Stomach (tissue), 19 donors: ENCODE measurements at places on chromosomes 6 and 20. TPM values are rescaled to one million over a fixed set of nuclear protein-coding genes. Genes with fewer than 3 reads are reported as not detected.

DNA sequence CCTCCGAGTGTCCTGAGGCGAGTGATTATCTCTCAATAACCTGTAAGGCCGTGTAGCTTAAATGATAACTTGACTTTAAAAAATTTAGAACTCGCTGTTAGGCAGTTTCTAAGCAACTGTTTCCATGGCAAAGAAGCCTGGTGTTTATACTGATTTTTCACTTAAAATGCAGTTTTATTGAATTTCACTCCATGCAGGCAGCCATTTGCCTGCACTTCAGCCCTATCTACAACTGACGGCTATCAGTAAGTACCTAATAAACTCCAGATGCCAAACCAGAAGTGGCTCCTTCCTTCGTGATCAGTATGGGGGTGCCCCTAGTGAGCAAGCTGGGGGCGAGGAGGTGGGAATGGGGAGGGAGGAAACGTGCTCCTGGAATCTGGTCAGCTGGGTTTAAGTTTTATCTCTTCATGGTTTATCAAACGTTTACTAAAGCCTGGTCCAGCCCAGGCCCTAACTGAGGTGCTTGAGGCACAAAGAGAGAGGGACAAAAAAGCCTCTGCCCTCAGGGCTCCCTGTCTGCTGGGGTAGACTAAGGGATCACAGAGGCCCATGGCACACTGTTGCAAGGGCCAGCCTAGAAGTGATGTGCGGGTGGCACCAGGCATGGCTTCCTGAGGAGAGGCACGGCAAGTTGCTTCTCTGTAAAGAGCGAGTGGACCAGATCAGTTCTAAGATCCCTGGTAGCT, 45.5 kb downstream of the TTI1 start:
- H3K4me1 ChIP-seq: peaks cover 33% of the 10 kb centered on the region
- no peaks in the 10 kb centered on the region for H3K27me3 ChIP-seq
- no peak overlapping the region for H3K4me3 ChIP-seq
- H3K27ac ChIP-seq: peak overlapping the region; percentile 1
- peak; percentile 46 for DNase-seq

DNA sequence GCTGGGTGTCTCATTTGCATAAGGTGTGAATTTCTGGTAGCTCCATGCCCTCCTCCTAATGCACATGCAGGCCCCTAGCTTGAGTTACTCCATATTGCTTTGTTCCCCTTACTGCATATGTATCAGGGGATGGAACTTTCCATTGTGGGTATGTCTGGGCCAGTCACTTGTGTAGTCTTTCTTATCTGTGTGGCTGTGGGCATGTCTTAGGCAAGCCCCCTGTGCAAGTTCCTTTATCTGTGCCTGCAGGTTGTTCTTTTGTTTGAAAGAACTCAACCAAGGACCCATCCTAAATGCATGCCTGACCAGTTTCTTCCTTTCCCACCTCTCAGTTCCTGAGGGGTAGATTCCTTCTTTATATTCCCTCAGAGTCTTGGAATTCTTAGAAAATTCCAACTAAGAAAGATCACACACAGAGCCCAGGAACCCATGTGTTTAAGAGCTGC, 23.6 kb downstream of the MBOAT1 start:
- H3K27me3 ChIP-seq: no peaks in the 10 kb centered on the region
- H3K4me1 ChIP-seq: peaks cover 34% of the 10 kb centered on the region
- DNase-seq: no peak
- H3K27ac ChIP-seq: no peak overlapping the region

DNA sequence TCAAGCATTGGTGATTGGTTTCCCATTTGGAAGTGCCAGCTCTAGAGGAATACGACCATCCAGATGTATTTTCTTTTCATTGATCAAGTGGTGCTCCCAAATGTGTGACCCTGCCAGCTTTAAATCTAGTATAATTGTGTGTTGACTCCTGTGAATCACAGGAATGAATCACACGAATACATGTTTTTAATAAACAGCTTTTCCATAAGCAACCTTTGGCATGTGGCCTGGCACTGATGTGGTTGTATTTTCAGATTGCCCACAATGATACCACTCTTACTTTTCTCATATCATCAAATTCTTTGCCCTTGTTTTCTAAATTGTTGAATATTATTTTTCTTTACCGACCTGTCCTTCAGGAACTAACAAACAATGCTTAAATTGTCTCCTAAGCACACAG, 367 bp downstream of the GSTA3 start:
- no peaks in the 10 kb centered on the region for H3K4me1 ChIP-seq
- no peaks in the 10 kb centered on the region for H3K36me3 ChIP-seq
- H3K27ac ChIP-seq: no peak overlapping the region
- H3K4me3 ChIP-seq: no peak overlapping the region

- peaks cover 25% of the 10 kb centered on the region for H3K4me1 ChIP-seq
- DNase-seq: no peak
- H3K27ac ChIP-seq: peak overlapping the region; percentile 85
These were observed 70.9 kb downstream of the SCAND1 start for GRCh38 chr20:35883336-35883777.

DNA sequence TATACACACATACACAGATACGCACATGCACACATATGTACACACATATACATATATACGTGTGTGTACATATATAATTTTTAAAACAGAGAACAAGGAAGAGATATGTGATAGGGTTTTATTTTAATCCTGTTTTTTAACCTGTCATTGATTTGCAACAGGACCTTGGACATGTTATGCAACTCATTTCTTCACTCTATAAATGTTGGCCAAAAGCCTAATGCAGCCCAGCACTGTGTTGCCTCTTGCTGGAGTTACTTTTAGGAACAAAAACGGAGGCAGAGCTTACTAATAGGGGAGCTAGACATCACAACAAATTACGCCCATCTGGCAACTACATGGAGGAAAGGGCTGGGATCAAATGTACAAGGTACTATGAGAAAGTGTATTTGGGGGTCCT, 179.9 kb upstream of the TAB2 start:
- peaks cover 23% of the 10 kb centered on the region for H3K4me1 ChIP-seq
- no peaks in the 10 kb centered on the region for H3K27me3 ChIP-seq
- H3K4me3 ChIP-seq: no peak overlapping the region
- no peaks in the 10 kb centered on the region for H3K36me3 ChIP-seq
- no peak for DNase-seq

- H3K36me3 ChIP-seq: no peaks in the 10 kb centered on the region
- no peak for DNase-seq
- no peaks in the 10 kb centered on the region for H3K27me3 ChIP-seq
- H3K27ac ChIP-seq: no peak overlapping the region
These were observed 289.1 kb upstream of the MANEA start for GRCh38 chr6:95288251-95288650.

GRCh38 chr6:28239636-28240035, 12.4 kb downstream of the ZKSCAN4 start:
- H3K4me3 ChIP-seq: no peak overlapping the region
- DNase-seq: no peak
- peaks cover 29% of the 10 kb centered on the region for H3K36me3 ChIP-seq
- H3K27ac ChIP-seq: no peak overlapping the region
- no peaks in the 10 kb centered on the region for H3K27me3 ChIP-seq

GRCh38 chr6:52503851-52504781, 72.7 kb downstream of the TRAM2 start:
- H3K27ac ChIP-seq: peak overlapping the region; percentile 80
- H3K36me3 ChIP-seq: peaks cover 62% of the 10 kb centered on the region
- DNase-seq: peak; percentile 98
- H3K27me3 ChIP-seq: no peaks in the 10 kb centered on the region
- H3K4me1 ChIP-seq: peaks cover 52% of the 10 kb centered on the region

GRCh38 chr20:23605867-23606651, at the start of gene CST9:
TSS of gene CST9 (minus strand) at chr20:23605917. CDS start at chr20:23605864, 53 bp downstream.
- peaks cover 10% of the 10 kb centered on the region for H3K4me1 ChIP-seq
- no peaks in the 10 kb centered on the region for H3K27me3 ChIP-seq
- no peak within 1 kb of the TSS for H3K27ac ChIP-seq
- no peak within 1 kb of the TSS for H3K4me3 ChIP-seq
- no peaks in the 10 kb centered on the region for H3K36me3 ChIP-seq

DNA sequence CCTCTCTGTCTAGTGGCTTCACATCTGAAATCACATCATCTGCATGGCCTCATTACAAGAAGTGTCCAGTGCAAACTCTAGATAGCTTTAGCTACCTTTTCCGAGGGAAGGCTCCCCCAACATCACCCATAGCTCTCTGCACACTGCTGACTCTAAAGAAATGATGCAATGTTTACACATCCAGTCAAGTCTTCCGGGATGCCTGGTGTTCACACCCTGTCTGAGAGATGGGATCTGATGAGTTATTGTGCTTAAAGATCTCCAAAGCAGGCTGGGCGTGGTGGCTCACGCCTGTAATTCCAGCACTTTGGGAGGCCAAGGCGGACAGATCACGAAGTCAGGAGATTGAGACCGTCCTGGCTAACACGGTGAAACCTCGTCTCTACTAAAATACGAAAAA, 404.6 kb upstream of the IRAK1BP1 start:
- no peak for DNase-seq
- no peak overlapping the region for H3K4me3 ChIP-seq
- H3K36me3 ChIP-seq: no peaks in the 10 kb centered on the region
- H3K4me1 ChIP-seq: no peaks in the 10 kb centered on the region
- H3K27ac ChIP-seq: no peak overlapping the region

- peak overlapping the region; percentile 55 for H3K27ac ChIP-seq
- H3K4me3 ChIP-seq: no peak overlapping the region
- H3K36me3 ChIP-seq: peaks cover 18% of the 10 kb centered on the region
These were observed 22.8 kb downstream of the SRSF3 start for GRCh38 chr6:36616893-36617521.

GRCh38 chr20:25287631-25288290, 39.9 kb downstream of the PYGB start:
- peaks cover 100% of the 10 kb centered on the region for H3K36me3 ChIP-seq
- H3K27me3 ChIP-seq: no peaks in the 10 kb centered on the region
- H3K4me3 ChIP-seq: no peak overlapping the region
- DNase-seq: no peak
- H3K4me1 ChIP-seq: no peaks in the 10 kb centered on the region
- H3K27ac ChIP-seq: no peak overlapping the region

DNA sequence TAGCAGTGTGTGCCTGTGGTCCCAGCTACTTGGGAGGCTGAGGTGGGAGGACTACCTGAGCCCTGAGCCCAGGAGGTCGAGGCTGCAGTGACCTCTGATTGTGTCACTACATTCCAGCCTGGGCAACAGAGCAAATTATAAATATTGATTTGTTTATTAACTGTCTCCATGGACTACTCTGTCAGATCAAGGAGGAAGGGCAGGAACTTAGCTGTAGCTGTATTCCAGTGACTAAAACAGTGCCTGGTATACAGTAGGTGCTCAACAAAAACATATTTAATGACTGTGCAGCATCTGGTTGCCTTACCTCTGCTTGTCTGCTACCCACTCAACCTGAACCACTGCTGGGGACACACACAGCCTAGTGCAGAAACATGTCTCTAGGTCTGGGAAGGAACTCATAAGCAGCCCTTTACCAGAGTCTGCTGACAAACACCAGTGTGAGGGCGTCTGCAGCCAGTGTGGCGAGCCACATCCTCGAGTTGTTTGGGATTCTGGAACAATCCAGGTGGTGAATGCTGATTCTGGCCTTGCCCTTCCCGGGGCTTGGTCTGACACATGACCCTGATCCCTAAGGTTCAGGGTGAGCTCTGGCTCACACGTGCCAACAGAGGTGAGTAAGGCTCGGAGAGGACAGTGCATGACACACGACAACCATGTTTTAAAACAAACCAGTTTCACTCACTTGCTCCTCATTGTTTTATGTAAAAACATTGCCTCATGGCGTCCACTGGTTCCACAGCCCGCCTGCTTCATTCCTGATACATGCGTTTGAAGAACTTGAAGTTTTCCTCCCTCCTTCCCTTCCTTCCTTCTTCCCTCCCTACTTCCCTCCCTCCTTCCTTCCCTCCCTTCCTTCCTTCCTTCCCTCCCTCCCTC, 117.9 kb upstream of the ZNF217 start:
- no peaks in the 10 kb centered on the region for H3K36me3 ChIP-seq
- no peak overlapping the region for H3K27ac ChIP-seq

- no peak for DNase-seq
- peak overlapping the region; percentile 88 for H3K4me3 ChIP-seq
- H3K36me3 ChIP-seq: peaks cover 13% of the 10 kb centered on the region
- H3K27ac ChIP-seq: peak overlapping the region; percentile 95
- H3K27me3 ChIP-seq: no peaks in the 10 kb centered on the region
- H3K4me1 ChIP-seq: peaks cover 45% of the 10 kb centered on the region
These were observed 637 bp downstream of the TRPC4AP start for GRCh38 chr20:35091816-35092523.

The PPP1R3G gene
- not detected for total RNA-seq

The CGAS gene
- not detected for total RNA-seq

The CLDN20 gene
- not detected for total RNA-seq

The IL22RA2 gene
- not detected for total RNA-seq

The SLC52A3 gene
- total RNA-seq: 0.58 TPM

The TMEM74B gene
- not detected for total RNA-seq
